NT2/D1 (cell line): ENCODE measurements at places on chromosomes 3 and 15.

DNA sequence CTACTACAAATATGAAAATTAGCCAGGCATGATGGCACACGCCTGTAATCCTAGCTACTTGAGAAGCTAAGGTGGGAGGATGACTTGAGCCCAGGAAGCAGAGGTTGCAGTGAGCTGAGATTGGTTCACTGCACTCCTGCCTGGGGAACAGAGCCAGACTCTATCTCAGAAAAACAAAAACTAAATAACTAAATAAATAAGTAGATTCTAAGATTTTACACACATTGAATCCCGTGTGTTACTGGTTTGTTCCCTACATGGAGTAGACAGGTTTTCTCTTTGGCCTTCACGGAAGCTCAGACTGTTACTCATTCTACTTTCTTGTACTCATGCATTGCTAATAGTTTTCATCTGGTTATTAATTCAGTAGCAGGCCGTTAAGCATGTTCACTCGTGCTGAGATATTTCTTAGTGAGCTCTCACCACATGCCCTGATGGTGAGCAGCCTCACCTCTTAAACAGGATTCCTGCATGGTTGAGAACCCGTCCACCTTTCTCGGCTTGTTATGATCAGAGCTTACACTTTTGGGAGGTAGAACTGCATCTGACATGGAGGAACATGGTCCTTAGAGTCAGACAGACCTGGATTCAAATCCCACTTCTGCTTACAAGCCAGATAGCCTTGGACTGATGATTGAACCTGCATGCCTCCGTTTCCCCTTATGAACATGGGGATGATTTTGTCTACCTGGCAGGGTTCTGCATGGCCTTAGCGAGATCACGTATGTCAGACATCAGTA, 49.1 kb downstream of the CMTM7 start:
- DNase-seq, result no peak

DNA sequence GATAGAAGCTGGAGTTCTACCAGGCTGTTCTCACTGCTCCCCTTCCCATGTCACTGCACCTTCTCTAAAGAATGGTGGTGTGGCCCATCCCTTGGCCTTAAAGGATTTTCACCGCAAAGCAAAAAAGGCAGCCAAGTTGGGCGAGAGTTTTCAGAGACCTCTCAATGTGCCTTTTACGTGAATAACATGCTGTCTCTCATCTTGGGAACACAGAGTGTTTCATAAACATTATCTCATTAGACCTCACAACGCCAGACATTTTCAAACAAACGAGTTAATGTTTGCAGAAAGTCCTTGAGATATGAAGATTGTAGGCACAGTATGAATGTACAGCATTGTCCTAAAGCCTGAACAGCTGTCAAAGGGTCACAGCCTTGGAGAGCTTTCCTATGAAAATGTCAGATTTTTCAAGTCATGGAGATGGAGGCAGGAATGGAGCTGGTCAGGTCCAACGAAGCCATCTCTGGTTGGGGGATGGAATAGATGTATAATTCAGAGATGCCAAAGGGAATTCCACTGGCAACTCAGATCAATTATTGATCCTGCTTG, 21.3 kb downstream of the TM4SF1 start:
- no peak for DNase-seq

DNA sequence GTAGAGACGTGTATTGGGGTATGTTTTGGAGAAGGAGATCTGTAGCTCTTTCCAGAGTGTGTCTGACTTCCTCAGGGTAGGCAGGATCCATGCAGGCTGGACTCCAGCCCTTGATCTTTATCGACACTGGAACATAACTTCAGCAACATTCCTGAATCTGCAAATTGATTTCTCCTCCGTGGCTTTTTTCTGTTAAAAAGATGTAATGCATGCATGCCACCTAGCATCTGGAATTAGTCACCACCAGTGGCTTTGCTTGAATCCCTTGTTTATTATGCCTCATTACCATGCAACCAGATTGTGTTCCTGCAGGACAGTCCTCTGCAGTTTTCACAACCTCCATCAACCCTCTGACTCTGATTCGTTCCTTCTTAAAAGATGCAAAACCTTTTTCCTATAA, 86.1 kb downstream of the CCNL1 start:
- no peak for DNase-seq

- no peak for DNase-seq
Measured at GRCh38 chr3:10184250-10184649, 19.5 kb downstream of the IRAK2 start.

DNA sequence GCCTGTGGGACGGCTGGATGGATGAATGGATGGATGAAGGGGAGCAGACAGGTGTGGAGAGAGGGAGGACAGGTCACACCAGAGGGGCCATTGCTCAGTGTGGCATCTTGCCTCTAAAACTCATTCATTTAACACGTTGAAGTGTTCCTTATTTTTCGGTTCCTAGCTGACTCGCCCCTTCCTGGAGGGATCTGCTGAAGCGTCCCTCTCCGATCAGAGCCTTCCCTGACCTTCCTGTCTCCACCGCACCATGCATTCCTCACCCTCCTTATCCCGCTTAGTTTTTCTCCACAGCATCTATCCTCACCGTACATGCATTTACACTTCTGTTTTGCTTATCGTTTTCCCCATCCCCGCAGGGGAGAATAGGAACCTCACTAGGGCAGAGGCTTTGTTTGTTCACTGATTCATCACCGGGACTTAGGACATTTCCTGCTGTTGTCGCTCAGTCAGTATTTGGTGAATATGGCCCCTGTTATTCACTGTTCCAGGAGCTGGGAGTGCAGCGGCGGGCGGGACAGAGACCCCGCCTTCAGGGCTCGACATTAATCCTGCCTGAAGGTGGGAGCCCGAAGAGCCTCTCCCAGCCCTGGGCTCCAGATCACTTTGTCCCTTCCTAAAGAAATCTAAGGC, 32.0 kb downstream of the FOXL2 start:
- DNase-seq, result no peak

- no peak for DNase-seq
Measured at GRCh38 chr3:34150992-34151391, 352.6 kb downstream of the PDCD6IP start.

DNA sequence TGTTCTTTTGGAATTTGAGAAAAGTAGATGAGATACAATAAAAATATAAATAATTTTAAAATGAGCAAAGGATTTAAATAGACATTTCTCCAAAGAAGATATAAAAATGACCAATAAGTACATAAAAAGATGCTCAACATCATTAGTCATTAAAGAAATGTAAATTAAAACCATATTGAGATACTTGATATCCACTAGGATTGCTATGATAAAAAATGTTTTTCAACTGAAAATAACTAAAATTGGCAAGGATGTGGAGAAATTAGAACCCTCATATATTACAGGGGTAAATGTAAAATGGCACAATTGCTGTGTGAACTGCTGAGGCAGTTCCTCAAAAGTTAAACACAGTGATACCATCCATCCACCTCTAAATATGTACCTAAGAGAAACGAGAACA, 38.8 kb downstream of the LRRFIP2 start:
- no peak for DNase-seq

DNA sequence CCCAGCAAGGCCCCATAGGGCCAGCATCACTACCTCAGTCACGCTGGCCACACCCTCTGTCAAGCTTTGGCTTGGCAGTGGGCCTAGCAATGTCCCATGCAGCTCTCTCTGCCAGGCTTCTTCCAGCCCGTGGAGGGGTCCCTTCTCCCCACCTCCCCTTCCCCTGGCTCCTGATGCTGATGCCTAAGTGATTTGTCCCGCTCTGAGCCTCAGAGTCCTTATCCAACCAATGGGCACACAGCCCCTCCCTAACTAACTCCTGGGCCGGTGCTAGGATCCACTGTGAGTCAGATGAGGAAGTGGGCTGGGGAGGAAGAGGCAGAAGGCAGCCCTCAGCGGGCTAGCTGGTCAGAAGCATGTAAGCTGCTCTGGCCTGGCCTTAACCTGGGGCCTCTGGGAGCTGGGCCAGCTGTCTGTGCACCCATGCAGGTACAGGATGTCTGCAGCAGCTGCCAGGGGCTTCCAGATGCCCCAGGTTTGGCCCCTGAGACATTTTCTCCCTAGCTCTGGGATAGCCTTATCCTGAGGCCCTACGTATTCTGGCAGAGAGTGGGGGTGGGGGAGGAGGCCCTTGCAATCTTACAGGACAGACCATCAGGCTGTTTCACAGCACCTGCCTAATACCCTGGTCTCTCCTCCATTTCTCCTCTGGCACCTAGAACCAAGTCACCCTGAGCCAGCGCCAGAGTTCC, 740 bp upstream of the ZBTB47 start:
- DNase-seq, result no peak

DNA sequence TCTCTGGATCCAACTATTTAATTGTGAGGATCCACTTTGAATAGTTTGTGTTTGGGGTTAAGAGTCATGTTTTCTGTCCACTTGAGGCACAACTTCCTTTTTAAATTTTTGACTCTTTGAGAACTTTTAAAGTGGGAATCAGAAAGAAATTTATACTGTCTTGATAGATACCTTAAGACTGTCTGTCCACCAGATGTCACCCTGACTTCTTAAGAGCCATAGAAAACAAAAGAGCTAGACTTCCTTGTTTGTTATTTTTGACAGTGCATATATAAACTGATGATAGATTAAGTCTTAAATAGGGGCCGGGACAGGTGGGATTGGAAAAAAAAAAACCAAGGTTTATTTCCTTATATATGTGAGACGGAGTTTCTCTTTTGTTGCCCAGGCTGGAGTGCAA, 52.1 kb upstream of the WDR72 start:
- peak; percentile 9 for DNase-seq

DNA sequence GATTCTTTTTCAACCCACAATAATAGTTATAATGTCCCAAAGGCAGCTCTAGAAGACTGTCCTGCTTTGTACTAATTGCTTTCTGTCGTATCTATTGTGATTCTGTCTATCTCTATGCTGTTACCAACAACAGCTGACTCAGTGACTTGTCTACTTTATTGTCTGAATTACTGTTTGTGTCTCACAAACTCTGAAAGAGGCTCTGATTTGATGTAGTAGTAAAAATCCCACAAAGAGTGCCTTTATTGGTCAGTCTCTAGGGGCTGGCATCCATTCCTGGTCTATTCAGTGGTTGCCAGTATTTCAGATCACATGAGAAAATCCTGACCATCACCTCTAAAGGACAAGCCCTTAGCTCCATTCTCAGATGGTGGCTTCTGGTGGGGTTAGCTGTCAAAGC, 254.2 kb downstream of the NSUN3 start:
- no peak for DNase-seq

DNA sequence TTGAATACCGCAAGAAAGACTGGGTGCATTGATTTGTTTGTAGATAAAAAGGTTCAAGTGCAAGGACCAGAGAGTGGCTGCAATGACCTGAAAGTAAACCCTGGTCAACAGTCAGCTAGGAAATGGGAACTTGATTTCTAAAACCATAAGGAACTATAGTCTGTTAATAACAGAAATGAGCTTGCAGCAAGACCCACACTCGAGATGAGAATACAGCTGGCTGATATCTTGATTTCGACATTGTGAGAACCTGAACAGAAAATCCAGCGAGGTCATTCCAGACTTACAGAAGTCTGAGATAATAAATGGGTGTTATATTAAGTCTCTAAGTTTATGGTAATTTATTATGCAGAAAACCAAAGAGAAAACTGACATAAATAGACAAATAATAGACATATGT, 177.3 kb downstream of the NFKBIZ start:
- DNase-seq, result no peak

GRCh38 chr3:132346841-132347736, 29.9 kb downstream of the ACP3 start:
- DNase-seq, result no peak

GRCh38 chr15:74795966-74796625, 14.2 kb downstream of the CSK start:
- DNase-seq, result no peak

- no peak for DNase-seq
Measured at GRCh38 chr15:80931721-80932512, 57.7 kb downstream of the MESD start.

DNA sequence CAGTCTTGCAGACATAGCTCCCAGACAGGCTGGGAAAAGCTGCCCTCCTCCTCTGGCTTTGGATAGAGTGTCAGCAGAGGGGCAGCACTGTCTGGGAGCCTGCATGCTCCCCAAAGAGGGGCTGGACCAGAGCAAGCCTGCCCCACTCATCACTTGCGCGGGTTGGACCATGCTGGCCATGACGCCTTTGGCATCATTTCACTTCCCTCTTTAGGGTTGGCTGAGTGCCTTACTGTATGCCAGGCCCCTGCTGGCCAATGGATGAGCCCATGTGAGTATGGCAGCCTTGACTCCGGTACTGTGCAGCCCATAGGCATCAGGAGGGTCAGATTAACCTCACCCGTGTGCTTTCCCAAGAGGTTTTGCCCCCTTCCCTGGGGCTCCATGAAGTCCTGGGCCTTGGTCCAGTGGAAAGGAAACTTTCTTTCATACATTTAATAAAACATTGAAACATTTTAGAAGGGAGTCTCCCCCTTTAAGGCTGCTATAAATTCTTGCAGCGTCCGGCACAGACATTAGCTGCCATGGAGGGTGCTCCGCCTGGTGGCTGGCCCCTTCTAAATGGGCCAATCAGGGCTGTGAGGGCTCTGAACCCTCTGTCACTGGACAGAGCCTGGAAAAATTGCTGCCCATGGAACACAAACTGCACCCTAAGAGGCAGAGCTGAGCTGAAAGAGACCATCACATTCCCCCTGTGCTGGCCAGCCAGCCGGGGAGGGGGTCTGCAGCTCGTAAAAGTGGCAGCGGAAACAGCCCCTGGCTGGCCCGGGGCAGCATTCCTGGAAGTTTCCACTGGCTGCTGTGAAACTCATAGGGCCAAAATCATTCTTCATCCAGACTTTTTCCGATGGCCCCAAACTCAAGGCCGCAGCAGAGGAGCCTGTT, 20.8 kb upstream of the DUSP7 start:
- DNase-seq, result no peak

- DNase-seq, result no peak
Measured at GRCh38 chr3:42292009-42292408, 26.0 kb upstream of the CCK start.
